EH (cell line): ENCODE measurements at places on chromosomes 5 and 9.

GRCh38 chr9:106883626-106884190 is 20.7 kb downstream of the ZNF462 start:
- DNase-seq: peak; percentile 83

GRCh38 chr9:97852001-97852398 is 1.0 kb upstream of the FOXE1 start:
- DNase-seq: no peak

DNA sequence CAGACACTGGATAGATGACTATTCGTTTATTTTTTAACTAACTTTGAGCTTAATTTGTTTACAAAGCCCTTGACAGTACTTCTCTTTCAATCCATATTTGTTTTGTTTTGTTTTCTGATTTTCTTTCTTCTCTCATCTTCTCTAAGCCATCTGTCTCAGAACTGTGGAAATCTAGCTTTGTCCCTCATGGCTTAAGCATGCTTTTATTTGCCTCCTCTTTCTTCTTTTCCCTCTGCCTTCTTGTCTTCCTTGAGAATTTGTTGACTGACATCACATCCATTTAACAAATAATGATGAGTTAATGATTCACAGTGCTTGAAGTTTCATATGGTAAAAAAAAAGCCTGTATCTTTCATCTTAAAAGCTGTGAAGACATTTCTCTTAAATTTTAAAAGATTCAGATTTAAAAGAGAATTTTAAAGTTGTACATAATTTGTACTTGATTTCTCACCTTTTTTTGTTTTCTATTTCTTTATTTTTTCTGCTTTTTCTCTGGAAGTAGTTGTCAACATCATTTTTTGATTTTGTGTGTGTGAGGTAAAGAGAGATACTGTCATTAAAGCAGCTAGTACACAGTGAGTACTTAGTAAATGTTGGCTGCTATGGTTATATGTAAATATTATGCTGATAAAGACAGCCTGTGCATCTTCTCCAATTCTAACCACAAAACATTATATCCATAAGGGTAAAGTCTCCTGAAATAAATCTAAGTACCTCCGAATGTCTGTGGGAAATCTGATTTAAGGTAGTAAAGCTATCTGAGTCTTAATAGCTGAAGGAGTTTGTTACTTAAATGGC is 13.9 kb upstream of the SGCD start:
- DNase-seq: no peak

GRCh38 chr5:128276537-128277216 is 193.1 kb downstream of the SLC12A2 start:
- no peak for DNase-seq

DNA sequence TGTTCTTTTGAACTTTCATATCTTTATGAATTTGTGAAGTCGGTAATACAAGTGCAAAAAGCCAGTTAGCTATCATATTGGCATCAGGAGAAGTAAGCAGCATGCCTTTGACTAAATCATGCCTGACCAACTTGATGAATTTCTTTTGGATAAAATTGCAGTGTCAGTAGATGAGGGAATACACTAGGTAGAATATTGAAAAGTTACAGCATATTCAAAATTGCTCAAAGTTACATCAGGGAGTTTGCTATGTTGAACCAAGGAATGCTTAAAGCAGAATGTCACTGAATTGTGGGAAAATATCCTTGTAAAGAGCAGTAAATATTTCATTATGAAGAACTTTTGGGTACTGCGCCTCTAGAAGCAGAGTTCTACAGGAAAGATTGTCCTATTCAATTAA is 87.1 kb upstream of the TLX3 start:
- DNase-seq: no peak

DNA sequence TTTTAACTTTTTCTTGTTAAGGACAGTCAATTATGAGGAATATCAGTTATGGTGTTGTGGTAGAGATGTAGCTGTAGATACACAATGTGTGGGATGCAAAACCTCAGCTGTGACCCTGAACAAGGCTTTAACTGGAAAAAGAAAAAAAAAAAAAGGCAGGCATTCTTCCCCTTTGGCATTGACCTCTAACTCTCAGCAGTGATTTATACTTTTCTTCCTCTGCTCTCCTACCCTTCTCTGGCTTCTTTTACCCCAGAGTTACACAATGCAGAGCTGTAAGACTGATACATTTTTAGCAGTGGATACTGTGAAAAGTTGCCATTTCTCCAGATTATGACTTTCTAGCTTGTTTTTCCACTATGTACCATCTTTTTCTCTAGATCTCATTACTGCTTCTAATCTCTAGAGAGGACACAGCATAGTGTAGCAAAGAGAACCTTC is 2.0 kb downstream of the CTNNAL1 start:
- peak; percentile 29 for DNase-seq

GRCh38 chr9:129664746-129665388 is 580 bp upstream of the PRRX2 start:
- peak; percentile 41 for DNase-seq

- DNase-seq: no peak
These were observed 853.7 kb downstream of the TAF11L14 start for GRCh38 chr5:18487928-18488480.

- DNase-seq: peak; percentile 32
These were observed 11.6 kb upstream of the DBN1 start for GRCh38 chr5:177484902-177485549.
